GM12878 (cell line): ENCODE measurements at places on chromosomes 7 and 10. TPM values are rescaled to one million over a fixed set of nuclear protein-coding genes. Genes with fewer than 3 reads are reported as not detected.

Gene LIPF
- total RNA-seq = not detected in 2 replicates

Gene APBB1IP
- total RNA-seq = 67.0 and 67.4 TPM in 2 replicates

Gene CHRM2
- 0.05 TPM in 1 of 2 replicates, not detected in the other for total RNA-seq

Gene DNAH11
- total RNA-seq = 0.03 and 0.27 TPM in 2 replicates

DNA sequence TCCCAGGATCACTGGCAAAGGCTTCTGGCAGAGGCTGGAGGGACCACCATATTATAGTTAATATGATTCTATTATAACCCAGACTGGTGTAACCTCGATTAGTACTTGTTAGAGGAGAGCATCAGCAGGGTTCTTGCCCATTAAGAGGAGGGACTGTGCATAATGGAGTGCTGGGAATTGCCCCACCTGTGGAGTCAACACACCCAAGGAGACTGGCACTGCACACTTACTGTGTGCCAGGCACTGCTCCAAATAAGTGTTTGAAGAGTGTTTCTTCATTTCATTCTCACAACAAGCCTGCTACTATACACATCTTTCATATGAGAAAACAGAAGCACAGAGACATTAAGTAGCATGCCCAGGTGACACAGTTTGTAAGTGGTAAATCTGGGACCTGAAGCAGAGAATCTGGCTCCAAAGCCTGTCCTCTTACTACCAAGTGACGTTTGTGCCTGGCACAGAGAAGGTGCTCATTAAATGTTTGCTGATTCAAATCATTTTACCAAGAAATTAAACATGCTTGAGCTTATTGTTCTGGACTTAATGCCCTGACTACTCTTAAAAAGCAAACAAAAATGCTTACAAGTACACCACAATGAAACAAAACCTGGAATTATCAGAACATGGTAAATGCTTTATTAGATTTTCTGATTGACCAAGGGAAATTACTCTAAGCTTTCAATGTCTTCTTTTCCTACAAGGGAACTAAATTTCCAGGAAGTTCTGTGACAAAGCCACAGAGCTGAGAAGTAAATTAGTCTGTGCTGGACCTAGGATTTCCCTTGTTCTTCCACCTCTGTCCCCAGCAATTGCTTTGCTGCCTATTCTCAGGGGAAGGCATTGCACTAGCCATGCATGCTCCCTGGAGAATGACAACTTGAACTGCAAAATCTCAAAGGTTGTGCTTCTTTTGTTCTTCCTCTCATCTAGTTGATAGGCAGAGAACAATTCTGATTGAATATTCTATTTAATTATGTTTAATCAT is 809 bp downstream of the SLC13A1 start:
- no peak overlapping the region for H3K27ac ChIP-seq
- no peaks in the 10 kb centered on the region for H3K27me3 ChIP-seq
